ENCODE measurements at places on chromosomes 13 and 19.

DNA sequence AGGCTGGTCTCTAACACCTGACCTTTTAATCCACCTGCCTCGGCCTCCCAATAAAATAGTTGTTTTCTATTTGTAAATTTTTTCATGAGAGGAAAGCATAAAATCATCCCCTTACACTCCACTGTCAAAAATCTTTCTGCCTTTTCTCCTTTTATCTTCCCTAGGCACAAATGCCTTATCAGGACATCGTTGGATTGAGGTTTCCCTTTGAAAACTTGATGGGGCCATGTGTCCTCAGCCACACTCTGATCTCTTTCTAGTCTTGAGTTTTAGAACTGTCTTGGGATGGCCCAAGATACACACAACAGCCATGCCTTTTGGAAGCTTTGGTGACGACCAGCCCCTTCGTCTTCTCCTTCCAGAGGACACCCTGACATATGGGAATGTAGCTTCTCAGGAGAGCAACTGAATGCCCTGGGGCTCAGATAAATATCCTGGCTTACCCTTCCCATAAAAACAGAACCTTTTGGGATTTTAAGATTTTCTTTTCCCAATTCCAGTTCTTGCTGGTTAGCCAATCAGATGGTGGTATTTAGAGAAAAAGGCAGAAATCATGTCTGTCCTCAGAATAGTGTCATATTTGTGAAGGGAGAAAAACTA lies 112.4 kb downstream of the ZNF429 start:
- DNase-seq, result no peak

DNA sequence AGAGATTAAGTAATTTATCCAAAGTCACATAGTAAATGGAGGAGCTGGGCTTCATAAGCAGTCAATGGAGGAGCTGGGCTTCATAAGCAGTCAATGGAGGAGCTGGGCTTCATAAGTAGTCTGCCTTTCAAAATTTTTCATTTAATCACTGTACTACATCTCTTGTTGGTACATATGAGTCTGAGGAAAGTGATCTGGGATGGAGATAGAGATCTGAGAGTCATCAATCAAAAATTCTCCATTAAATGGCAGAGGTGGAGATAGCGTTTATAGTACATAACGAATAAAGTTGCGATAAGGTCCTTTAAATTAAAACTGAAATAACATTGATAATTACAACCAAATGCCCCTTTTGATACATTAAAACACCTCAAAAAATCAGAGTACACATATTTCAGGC lies 189.3 kb downstream of the KLF5 start:
- no peak for DNase-seq

GRCh38 chr13:36601186-36601585 lies 72.6 kb upstream of the SERTM1 start:
- no peak for DNase-seq

DNA sequence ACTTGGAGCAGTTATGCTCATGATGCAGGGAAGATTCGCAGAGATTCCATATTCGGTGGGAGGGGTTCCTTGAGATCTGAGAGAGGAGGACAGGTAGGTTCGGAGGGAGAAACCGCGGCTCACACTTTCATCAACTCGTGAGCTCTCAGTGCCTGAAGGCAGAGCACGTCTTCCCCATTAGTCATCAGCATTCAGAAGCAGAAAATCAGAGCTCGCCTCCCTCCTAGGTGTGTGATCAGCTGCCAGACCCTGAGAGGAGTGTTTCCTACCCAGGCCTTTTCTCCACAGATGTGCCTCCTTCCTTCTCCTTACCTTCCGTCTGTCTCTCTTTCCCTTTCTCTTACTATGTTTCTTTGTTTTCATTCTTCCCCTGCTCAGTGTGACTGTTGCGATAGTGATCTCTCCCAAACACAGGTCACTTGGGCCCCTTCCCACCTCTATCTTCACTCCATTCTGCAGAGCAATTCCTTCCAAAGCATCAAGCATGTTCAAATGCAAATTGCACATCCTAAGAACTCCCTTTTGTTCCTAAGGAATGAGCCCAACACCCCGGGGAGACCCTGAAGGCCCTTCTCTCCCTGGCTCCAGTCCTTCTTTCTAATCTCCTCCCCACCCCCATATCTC lies 389.5 kb downstream of the UQCRFS1 start:
- no peak for DNase-seq

DNA sequence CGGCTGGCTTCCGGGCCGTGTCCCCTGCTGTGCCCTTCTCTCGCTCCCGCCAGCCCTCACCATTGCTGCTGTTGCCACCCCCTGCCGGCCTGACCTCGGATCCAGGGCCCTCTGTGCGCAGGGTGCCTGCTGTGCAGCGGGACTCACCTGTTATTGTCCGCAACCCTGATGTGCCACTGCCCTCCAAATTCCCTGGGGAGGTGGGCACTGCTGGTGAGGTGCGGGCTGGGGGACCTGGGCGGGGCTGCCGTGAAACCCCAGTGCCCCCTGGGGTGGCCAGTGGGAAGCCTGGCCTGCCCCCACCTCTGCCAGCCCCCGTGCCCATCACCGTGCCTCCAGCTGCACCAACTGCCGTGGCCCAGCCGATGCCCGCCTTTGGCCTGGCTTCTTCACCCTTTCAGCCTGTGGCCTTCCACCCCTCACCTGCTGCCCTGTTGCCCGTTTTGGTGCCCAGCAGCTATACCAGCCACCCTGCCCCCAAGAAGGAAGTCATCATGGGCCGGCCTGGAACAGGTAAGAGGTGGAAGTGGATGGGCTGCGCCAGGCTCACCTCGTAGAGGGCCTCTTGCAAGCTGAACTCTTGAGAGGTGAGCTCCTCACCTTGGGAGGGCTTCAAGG lies 5.1 kb downstream of the CIC start:
- DNase-seq, result no peak

DNA sequence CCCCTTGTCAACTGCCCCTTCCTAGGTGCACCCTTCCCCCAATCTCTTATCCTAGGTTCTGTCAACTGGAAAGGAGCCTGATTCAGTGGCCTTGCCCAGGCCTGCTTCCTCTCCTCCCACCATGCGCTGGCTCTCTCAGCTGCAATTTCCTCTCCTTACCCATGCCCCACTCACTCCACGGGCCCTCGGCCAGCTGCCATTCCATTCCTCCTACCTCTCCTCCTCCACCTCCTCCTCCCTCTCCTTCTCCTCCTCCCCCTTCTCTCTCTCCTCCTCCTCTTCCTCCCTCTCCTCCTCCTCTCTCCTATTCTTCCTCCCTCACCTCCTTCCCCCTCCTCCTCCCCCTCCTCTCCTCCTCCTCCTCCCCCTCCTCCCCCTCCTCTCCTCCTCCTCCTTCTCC lies 9.6 kb upstream of the TIMM44 start:
- DNase-seq, result no peak

- no peak for DNase-seq
Measured at GRCh38 chr19:19278315-19278714, 5.2 kb upstream of the TM6SF2 start.

GRCh38 chr19:493391-494170 lies 2.7 kb upstream of the MADCAM1 start:
- no peak for DNase-seq

- DNase-seq, result no peak
Measured at GRCh38 chr13:100673713-100674571, 653 bp downstream of the TMTC4 start.

- DNase-seq, result no peak
Measured at GRCh38 chr19:12665671-12666264, 774 bp downstream of the MAN2B1 start.

DNA sequence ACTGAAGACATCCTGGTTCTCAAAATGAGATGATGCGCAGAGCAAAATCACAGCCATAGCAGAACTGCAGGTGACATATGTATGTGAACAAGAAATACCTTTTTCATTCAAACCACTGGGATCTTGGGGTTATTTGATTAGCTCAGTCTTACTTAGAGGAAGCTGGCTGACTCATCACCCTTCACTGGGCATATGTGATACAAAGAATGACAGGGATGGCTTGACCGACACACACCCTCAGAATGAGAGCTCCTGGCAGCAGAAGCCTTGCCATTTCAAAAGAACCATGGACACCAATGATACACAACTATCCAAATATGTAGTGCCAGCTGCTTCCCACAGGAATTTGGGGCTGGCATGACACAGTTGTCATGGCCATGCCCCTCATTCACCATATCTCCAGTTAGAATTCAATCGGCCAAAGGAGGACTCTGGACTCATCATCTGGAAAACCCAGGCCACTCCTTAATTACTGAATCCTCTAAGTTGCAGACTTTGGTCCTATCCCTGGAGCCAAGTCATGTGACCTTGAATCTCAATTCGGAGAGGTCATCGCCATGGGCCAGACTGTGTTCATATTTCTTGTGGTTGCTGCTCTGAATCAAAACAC lies 115.8 kb downstream of the KATNAL1 start:
- DNase-seq, result no peak

GRCh38 chr13:86066611-86067365 lies 267.6 kb upstream of the SLITRK6 start:
- DNase-seq, result no peak

- no peak for DNase-seq
Measured at GRCh38 chr19:50535672-50536187, 22.0 kb upstream of the ASPDH start.

- no peak for DNase-seq
Measured at GRCh38 chr19:30235946-30236345, 136.2 kb upstream of the ZNF536 start.

GRCh38 chr19:51000426-51000825 lies 978 bp downstream of the KLK8 start:
- no peak for DNase-seq

DNA sequence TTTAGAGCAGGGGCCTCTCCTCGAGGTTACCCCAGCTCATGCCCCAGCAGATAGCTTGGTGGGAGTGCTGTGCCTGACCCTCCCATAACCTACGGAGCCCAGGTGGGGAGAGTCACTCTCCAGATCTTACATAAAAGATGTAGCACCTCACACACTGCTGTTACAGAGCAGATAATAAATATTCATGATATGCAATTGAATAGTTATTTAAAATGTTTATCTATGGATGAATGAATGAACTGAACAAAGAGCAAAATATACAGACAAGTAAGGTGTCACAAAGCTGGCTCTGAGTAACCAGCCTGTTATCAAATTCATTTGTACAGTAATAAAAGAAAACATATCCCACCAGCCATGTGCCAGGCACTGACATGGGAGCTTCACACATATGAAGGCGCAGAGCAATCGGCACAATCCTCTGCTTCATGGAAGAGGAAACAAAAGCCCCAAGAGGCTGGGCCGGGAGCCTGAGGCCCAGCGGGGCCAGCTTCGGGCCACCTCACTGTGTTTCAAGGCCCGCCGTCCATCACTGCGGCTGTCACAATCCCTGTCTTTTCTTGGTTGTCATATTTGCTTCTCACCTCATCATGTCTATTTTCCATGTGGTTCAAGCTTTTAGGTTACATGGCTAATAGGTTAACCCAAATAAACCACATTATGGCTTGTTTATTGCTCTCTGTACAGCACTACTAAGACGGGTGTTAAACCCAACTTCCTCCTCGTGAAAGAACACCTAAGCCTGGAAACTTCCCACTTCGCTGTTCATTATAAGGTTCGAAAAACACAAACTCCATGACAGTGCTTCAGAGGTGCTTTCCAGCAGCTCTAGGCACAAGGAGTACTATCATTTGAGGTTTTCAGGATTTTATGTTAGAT lies 78.4 kb downstream of the IRS2 start:
- no peak for DNase-seq

DNA sequence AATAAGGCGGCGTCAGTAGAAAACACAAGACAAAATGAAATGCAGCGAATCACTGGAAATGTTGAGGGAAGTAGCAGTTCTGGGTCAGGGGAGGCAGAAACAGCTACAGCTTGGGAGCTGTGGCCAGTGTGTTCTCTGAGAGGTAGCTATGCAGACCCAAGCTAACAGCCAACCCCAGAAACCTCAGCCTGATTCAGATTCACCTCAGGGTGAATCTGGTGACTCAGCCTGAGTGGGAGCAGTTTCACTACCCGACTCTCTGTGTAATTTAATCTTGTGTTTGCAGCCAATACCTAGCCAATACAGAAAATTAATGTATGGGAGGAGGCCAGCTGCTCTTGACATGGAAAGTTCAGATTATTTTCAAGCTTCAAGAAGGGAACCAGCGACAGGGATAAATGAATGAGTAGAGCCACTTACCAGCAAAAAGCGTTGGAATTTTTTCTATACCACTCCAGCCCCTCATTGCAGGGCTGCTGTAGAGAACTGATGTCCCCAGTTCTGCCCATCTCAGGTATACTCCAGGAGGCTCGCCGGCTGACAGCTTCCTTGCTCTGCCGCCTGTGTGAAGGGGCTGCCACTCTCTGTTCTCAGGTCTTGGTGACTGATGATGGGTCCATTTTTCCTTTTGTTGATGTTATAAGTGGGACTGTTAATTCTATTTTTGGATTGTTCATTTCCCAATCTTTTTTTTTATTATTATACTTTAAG lies 8.9 kb downstream of the IGFL3 start:
- no peak for DNase-seq

- DNase-seq, result no peak
Measured at GRCh38 chr13:100484702-100485101, 103.9 kb downstream of the GGACT start.

DNA sequence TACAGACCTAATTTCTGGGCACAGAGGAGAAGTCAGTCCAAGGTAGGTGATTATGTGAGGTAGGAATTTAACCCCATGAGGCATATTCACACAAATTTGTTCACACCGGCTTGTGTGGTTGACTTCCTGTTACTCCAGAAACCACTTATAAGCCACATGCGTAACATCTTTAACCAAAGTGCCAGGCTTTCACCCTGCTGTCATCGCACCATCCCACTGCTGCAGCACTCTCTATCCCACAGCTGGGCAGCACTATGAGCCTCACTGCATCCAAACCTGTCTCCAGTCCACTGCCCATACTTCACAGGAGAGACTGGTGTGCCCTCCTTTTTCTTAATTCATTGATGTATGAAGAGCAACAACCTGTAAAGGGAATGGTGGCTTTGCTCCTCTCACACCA lies 128.2 kb upstream of the ARGLU1 start:
- DNase-seq, result no peak

DNA sequence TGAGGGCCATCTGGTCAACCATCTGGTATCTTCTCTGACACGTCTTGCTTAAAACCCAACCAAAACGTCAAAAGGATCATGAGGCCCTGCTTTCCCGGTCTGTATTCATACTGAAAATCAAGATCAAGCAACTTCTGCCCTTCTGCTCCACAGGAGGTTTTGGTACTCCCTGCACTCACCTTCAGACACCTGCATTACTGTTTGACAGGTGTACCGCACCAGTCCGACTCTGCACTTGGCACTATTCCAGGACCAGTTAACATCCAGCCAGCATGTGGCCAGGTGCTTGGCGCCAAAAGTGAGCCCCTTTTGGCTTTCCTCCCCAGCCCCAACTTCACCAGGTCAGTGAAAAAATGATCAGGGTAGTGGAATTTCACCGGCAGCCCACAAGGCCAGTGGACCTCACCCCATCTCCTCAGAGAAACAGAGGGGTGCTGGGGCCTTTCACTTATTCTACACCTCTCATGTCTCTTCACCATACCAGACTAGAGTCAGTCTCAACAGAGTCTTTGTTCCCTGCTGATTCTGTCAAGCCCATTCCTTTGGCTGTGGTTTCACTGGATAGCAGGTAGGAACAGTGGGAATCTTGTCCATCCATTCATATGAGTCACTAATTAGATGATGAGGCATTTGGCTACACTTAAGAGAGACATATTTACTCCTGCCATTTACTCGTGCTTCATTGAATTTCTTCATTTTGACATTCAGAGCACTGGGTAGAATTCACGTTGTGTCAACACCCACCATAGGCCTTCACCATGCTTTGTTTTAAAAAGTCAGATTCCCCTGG lies 85.3 kb downstream of the ZNF726 start:
- no peak for DNase-seq

GRCh38 chr19:10299545-10300458 lies 9.8 kb downstream of the ZGLP1 start:
- DNase-seq, result no peak

Data from stimulated activated CD4-positive, alpha-beta T cell treated with anti-CD3 and anti-CD28 coated beads, Interleukin-1b, Interleukin-23, amount 100 ng/mL, for 1 hour (primary cell).